ENCODE measurements at places on chromosomes 12 and 14.

DNA sequence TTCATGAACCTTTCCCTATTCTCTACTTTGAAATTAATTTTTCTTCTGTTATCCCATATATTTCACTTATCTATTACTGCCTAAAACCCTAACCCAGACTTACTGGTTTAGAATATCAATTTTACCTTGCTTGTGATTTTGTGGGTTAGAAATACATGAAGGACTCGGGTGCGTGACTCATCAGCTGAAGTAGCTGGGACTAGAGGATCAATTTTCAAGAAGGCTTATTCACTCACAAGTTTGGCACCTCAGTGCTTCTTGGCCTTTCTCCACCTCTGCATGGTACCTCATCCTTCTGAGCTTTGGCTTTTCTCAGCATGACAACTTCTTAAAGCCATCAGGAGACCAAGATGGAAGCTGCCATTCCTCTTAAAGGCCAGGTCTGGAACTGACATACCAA is 57.8 kb downstream of the TMEM117 start:
- no peak for DNase-seq

- no peak for DNase-seq
Measured at GRCh38 chr14:86515195-86515594, 985.3 kb downstream of the FLRT2 start.

GRCh38 chr14:51093371-51094281 is 1.3 kb downstream of the TRIM9 start:
- no peak for DNase-seq

GRCh38 chr14:63727231-63727735 is 582 bp downstream of the SGPP1 start:
- no peak for DNase-seq

DNA sequence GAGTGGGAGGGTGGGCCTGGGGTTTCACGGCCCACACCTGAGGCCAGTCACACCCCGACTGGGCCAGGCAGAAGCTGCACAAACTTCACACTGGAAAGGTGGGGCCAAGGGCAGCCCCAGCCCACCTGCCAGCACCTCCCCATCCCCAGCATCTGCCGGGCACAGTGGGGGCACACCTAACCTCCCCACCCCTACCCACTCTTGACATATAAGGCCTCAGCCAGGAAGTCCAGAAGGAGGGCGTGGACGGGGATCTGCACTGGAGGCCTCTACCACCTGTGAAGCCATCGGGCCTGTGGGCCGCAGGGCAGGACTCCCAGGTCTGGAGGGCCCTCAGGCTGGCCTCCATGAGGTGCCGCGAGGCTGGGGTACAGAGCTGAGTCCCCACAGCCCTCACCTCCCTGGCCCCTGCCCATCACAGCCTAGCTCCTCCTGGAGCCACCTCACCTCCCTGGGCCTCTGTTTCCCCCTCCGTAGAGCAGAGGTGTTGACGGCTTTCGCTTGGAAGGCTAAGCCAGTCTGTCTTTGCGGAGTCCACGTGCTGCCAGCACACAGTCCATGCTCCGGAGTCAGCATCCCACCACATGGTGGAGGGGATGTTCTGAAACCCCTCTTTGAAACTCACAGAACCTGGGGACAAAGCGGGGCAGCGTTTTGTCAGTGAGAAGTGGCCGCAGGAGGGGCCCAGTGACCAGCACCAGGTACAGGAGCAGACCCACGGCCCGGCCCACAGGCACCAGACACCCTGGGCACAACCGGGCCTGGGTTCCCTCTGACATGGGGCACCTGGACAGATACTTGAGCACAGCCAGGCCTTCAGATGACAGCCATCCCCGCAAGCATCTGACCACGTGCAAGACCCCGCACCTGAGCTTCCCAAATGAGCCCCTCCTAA is 38.2 kb upstream of the INF2 start:
- DNase-seq = no peak

DNA sequence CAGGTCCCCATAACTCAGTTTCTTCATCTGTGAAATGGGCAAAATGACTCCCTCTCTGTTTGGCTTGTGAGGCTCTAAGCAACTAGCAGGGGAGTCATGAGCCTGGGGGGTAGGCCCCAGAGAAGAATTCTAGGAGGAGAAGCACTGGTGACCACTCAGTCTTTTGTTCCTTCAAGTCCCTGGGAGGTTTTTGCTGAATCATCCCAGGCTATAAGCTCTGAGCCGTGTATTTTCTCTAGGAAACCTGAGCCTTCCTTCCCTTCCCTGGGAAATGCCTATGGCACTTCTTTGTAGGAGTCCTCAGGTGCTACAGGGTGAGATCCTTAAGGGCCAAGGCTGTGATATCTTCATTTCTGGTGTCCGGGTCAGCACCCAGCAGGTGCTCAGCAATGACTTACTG is 4.5 kb downstream of the RPH3A start:
- DNase-seq = no peak

- DNase-seq = no peak
Measured at GRCh38 chr12:19826980-19827550, 387.8 kb downstream of the AEBP2 start.

DNA sequence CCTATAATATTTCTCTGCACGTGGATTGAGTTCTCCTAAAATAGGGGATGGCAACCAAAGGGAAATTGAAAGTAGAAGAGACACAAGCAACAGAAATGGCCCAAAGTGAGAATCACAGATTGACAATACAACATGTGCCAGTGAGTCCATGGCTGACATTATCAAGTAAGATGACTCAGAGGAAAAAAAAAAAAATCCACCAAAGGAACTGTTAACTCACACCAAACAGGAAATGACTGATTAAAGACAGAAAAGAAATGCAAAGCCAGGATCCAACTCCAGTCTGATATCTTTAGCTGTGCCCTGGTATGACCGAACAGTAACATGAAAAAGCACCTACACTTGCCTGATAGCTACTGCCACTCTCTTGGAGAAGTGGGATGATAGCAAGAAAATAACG is 485.0 kb downstream of the PRKD1 start:
- DNase-seq = no peak

DNA sequence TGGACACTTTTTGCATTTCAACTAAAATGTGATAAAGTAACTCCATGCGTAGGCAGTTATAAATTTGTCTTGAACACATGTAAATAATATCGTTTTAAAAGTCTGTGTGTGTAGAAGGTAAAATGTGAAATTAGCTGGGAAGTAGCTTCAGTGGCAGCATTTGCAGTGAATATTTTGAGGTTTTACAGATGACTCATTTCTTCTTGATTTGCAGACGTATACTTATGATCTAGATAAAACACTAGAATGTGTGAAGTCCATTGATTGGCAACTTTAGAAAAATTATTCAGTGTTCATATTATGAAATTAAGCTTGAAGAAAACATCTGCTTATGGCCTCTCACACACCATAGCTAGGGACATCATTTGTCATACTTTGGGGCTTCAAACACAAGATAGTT is 788.6 kb upstream of the NOVA1 start:
- no peak for DNase-seq

- no peak for DNase-seq
Measured at GRCh38 chr14:21072781-21073339, 2.8 kb downstream of the ARHGEF40 start.

- DNase-seq = no peak
Measured at GRCh38 chr14:31596342-31597095, 35.3 kb downstream of the NUBPL start.

DNA sequence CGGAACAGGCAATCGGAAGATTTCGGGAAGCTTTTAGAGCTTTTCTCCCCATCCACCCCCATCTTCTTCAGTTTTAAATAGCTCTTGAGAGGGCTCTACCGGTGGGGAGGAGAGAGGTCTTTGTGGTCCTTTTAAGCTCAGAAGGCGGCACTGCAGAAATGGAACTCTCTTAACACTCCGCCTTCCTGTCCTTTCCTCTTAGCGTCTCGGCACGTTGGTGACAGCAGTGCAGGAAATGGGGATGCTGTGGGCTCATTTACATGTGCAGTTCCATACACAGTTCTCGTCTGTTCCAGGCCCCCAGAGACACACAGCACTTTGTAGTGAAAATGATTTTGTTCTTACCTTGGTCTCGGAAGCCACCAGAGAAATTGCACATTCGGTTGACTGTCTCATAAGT is 50.4 kb upstream of the RIN3 start:
- DNase-seq = no peak

DNA sequence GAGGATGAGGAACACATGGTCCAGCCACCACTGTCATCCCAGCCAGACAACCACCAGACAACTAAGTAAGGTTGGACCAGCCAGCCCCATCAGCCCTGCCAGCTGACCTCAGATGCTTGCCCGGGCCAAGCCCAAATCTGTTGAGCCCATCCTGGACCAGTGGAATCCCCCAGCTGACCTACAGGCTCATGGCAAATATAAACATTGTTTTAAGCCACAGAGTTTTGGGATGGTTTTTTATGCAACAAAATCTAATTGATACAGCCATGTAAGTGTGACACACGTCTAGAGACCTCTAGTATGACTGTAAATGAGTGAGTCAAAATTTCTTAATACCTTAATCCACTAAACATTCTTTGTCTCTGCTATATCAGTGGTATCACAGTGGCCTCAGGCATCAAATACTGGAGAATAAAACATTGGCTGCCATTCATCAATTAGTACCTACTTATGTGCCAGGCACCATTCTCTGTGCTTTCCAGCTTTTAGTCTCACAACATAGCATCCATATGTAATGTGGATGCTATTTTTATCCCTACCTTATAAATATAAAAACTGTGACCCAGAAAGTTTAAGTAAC is 24.2 kb upstream of the NT5DC3 start:
- no peak for DNase-seq

- no peak for DNase-seq
Measured at GRCh38 chr12:80702889-80703805, 4.3 kb upstream of the MYF6 start.

GRCh38 chr14:74018174-74018585 is 908 bp downstream of the ENTPD5 start:
- no peak for DNase-seq

GRCh38 chr14:79602045-79602444 is 609.3 kb downstream of the DIO2 start:
- DNase-seq = no peak

DNA sequence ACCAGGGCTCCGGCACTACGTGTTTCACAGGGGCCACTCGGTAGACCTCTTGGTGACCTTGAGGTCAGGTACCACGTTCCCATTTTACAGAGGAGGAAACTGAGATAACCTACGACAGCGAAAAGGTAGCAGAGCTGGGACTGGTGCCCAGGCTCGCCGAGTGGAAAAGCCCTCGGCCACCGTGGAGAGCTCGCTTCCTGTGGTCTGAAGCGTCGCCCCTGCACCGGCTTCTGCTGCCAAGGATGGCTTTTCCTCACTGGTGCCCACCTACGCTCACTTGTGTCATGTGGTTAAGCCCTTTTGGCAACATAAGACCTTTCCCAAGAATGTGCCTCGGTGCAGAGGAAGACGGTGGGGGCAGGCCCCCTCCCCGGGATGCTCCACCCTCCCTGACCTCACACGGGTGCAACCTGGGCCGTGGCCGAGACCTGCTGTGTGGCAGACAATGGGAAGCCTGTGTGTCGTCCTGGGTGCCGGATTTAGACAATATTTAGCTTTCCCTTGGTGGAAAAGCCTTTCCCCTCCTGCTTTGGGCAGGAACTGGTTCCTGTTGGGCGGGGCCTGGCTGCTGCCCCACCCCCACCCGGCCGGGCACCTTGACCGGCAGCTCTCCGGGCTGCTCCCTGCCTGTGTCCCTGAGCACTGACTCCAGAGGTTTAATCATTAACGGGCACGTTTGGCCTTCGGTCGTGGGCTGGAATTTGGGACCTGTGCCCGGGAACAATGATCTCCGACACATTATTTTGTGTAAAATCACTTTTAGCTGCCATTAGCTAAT is 32.4 kb upstream of the PPP1R13B start:
- no peak for DNase-seq

GRCh38 chr12:118979763-118980406 is 1.5 kb upstream of the SRRM4 start:
- DNase-seq = peak; percentile 41

DNA sequence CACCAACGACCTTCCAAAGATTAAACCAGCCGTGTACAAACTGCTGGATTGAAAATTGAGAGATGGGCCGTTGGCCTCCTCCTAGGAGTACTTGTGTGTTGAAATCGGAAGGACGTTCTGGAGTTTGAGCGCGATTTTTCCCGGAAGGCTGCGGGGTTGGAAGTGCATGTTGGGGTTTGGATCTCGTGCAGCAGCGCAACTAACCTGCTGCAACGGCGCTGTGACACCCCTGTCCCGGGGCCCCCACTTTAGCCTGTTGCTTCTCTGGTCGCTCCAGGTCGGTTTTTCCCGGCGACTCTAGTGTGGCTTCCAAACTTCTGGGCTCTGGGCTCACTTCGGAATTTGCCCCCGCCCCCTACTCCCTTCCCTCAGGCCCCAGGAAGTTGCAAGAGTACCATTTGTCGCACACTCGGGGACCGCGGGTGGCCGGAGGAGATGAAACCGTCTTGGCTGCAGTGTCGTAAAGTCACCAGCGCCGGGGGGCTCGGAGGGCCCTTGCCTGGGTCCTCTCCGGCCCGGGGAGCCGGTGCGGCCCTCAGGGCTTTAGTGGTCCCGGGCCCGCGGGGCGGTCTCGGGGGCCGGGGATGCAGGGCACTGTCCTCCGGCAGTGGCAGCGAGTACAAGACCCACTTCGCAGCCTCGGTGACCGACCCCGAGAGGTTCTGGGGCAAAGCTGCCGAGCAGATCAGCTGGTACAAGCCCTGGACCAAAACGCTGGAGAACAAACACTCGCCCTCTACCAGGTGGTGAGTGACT is at the start of gene ACSS3:
Gene ACSS3, plus strand, starts transcription at position 394 of the 756 bp plus-strand sequence. Its CDS starts 42 bp downstream, at position 436.
- DNase-seq = no peak

DNA sequence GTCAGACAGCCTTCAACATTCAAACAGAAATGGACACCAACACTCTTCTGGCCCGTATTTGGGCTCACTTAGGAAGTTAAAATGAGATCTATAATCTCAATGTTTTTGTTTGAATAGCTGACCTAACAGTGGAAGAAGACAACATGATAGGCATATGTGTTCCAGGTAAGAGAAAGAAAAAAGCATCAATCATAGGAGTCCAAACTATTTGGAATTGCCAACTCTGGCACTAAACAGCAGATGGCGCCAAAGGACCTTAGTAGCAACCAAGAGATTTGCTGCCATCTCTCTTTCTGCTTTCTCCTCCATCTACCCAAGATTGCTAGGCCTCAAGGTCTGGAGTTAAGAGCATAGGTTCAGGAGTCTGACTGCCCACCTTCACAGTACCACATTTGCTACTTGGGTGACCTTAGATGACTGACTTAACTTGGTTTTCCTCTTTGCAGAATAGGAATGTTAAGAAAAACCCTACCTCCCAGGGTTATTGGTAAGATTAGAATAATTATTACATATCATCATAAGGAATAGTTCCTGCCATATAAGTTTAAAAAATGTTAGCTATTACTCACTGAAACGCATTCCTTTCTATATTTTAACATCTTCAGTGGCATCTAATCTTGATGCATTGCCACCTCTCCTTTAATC is 30.2 kb downstream of the PEX5 start:
- peak; percentile 54 for DNase-seq

GRCh38 chr14:55028066-55028465 is 1.0 kb downstream of the SOCS4 start:
- DNase-seq = no peak

GRCh38 chr14:69625299-69626131 is 14.1 kb downstream of the SUSD6 start:
- DNase-seq = peak; percentile 90

- DNase-seq = no peak
Measured at GRCh38 chr14:86912709-86913108, 1080.3 kb downstream of the GALC start.

GRCh38 chr12:93776581-93777018 is 99.4 kb downstream of the CRADD start:
- no peak for DNase-seq

All from GDM1 (cell line).